ELR (cell line): ENCODE measurements at places on chromosomes 4 and X.
A peak's percentile ranks its signal among the peaks of the same experiment; 100 is the strongest.

DNA sequence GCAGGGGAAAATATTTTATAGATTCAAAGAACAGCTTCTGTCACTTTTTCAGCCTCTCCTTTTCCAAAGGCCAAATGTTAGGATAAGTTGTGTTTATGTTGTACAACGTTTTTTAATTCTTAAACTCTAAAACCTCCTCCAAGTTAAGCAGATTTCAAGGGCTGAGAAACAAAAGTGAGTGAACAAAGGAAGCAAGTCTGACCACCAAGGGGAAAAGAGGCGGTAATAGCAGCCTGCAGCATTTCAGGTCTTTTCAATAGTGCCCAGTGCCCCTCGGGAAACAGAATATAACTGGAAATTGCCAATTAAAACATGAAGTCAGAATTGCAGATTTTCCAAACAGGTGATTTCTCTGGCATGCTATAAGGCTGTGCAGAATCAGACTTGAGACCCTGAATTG is 510.0 kb upstream of the HTR2C start:
- DNase-seq: no peak

GRCh38 chrX:97876697-97877407 is 993.1 kb downstream of the RPA4 start:
- DNase-seq: no peak

DNA sequence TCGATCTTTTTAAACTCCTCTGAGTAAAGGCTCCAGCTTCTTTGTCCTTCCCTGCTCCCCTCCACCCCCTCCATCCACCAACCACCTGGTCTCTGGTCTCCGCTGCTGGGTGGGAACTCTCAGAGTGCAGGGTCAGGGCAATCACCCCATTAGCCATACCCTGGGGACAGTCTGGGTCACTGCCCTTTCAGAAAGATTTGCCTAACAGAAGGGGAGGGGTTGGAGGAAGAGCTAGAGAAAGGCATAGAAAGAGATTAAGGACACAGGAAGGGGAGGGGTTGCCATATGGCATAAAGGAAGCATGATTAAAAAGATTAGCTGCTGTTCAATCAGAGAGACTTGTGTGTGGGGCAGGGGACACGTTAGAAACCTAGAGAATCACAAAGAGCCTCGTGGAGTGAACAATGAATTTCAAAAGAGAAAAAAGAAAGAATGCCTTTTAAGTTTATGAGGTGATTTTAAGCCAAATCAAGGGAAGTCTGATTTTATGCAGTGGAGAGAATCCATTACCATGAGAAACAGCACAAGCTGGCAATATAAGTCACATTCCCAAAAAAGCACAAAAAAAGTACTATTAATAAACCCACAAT is 115.5 kb upstream of the ACSL4 start:
- DNase-seq: no peak

- peak; percentile 35 for DNase-seq
Measured at GRCh38 chr4:673349-674091, 556 bp downstream of the ATP5ME start.

GRCh38 chr4:6926681-6927478 is 17.3 kb downstream of the TBC1D14 start:
- no peak for DNase-seq

DNA sequence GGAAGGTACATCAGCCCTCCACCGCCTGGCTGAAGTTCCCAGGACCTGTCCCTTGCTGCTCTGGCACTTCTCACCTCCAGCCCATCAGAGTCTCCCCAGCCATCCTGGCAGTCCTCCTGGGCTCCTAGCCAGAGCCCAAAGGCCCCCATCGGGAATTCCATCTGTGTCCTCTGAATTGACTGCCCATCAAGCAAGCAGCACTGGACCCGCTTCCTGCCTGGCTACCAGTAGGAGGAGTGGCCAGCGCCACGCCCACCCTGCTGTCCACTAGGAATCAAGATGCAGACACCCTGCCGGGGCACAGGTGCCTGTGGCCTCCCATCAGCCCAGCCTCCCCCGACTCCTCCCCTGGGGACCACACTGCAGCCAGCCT is 47.2 kb downstream of the C4orf50 start:
- no peak for DNase-seq

GRCh38 chr4:86032476-86033022 is 327.3 kb downstream of the MAPK10 start:
- DNase-seq: peak; percentile 75

DNA sequence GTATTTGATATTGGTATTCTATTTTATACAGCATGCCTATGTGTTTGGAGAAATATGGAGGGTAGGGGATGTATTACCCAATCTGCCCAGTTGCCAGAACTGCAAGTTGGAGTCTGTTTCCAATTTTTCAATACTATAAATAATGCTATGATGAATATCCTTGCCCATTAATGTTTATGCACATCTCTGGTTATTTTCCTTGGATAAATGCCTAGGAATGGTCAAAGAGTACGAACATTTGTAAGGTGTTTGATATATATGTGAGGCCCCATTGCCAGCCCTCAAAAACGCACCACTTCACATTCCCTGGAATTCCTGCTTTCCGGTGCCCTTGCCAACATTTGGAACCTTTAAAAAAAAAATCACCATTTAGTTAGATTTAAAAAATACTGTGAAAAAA is 34.3 kb downstream of the CLDN34 start:
- DNase-seq: no peak

DNA sequence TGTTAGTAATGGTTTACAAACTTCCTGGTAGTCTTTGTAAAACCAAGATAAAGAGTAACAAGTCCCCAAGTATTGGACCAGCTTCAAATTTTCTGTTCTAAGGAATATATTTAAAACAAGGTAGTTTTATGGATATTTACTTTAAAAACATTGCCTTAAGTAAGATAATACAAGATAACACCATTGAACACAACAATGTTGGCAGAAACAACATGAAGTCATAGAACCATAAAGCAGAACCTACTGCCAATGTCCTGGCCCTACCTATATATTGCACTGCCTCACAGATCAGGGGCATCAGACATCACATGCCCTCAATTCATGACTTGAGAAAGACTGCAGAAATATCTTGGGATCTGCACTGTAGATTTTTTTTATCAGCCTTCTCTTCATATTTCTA is 1176.2 kb downstream of the PCDH7 start:
- DNase-seq: no peak

- peak; percentile 2 for DNase-seq
Measured at GRCh38 chrX:1807301-1807731, 192.5 kb downstream of the ASMT start.
